COLO829 (cell line): ENCODE measurements at places on chromosomes 12 and 14.

DNA sequence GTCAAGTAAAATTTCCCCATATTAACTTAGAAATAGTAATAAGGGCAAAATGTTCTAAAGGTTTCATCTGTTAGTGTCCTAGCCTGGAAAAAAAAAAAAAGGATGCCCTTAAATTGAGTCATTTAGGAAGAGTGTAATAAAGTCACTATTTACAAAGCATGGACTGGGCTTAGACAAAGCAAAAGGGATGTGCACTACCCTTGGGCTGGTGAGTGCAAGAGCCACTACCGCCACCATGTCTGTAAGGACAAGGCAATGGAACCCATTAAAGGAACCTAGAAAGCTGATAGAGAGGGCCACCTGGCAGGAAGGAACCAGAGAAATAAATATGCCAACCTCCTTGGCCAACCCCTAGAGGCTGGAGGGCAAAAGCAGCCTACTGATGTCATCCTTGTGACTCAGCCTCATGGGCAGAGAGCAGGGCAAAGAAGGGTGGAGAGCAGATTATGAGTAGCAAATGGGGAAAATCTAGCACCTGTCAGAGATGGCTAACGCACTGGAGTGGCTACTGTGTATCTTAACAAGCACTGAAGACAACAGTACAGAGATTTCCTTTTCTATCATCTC lies 59.5 kb upstream of the FUT8 start:
- no peak for DNase-seq

GRCh38 chr12:47822401-47822800 lies 2.7 kb upstream of the HDAC7 start:
- no peak for DNase-seq

- no peak for DNase-seq
Observed at GRCh38 chr14:82190742-82191141, 657.1 kb upstream of the SEL1L start.

DNA sequence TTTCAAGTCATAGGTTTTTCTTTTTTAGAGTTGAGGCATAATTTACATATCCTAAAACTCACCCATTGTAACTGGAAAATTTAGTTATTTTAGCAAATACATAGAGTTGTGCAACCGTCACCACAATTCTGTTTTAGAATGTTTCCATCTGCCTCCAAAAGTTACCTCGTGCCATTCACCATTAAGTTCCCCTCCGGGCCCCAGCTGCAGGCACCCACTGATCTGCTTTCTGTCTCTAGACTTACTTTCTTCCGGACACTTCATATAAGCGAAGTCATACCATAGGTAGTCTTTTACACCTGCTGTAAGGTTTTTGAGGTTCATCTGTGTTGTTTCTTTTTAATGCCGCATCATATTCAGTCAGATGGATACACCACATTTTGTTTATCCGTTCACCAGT lies 28.7 kb downstream of the PPP2R5C start:
- no peak for DNase-seq

GRCh38 chr14:40697231-40697630 lies 909.4 kb upstream of the LRFN5 start:
- DNase-seq, result no peak

- DNase-seq, result no peak
Observed at GRCh38 chr14:64447876-64448670, 17.2 kb upstream of the AKAP5 start.
